AG10803 (cell line): ENCODE measurements at places on chromosomes 7 and 10.

DNA sequence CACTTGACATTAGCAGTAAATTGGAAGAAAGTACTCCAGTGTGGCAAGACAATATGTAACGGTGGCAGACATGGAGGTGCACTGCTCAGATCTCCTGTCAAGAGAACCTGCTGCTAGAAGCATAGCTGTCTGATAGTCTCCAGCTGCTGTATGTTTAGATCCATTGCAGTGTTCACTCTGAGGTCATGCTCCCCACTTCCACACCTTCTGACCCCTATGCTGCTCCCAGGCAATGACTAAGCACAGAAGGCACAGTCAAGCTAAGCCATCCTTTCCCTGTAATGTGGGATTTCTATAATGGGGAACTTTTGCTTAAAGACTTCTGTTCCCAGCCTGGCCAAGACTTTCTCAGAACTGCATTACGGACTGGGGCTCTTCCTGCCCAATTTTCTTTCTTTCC lies 315.8 kb downstream of the HPSE2 start:
- no peak for DNase-seq

DNA sequence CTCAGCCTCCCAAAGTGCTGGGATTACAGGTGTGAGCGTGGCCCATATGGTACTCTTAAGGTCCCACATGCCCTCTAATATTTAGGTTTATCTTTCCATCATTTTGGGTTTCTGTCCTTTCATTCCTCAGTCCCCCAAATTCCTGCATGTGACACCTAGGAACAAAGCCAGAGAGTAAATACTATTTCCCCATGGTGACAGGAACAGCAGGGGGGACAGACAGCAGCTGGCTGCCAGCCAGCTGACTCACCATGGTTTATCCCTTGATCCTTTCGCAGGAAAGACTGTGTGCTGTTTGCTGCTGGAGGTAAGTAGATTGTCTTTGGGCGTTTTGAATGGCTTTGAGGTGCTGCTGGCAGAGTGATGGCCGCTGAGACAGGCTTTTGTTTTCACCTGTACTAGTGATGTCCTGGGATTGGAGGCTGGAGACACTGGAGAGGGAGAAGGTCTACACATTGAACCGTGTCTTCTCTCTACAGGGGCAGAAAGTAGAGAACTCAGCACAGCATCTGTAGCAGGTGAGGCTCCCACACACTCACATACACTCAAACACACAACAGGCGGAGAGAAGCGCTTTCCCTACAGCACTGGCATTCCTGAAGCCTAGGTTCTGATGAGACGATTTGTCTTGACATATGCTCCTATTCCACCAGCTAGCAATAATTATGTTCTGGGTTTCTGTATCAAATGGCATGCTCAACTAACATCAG lies 83.7 kb upstream of the EFCAB10 start:
- peak; percentile 19 for DNase-seq

- DNase-seq: no peak
Observed at GRCh38 chr7:102834466-102834865, 78.3 kb upstream of the LRRC17 start.

GRCh38 chr7:2670720-2671391 lies 17.1 kb upstream of the AMZ1 start:
- DNase-seq: peak; percentile 54

DNA sequence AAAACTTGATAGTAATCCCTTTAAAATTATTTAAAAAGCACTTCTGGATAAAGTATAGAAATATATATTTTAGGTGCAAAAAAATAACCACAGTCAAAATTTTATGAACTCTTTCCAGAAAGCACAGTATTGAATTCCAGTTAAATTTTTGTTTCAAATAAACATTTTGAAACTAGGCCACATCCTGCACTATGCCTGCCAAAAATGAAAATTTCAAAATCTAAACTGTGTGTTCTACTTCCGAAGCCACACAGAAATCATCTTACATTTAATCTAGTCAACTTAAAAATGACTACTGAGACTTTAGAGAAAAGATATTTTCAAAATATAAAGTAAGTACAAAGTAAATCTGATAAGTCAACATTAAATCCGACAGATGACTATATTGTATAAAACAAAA lies 50.0 kb downstream of the MAGI2 start:
- DNase-seq: peak; percentile 68

- DNase-seq: no peak
Observed at GRCh38 chr10:59190332-59190731, 13.9 kb downstream of the PHYHIPL start.

- peak; percentile 53 for DNase-seq
Observed at GRCh38 chr7:35424869-35425495, 171.1 kb upstream of the TBX20 start.
